ENCODE measurements at places on chromosomes 7 and 10.

GRCh38 chr10:121611393-121612159 lies 13.3 kb upstream of the FGFR2 start:
- DNase-seq, result no peak

GRCh38 chr7:40516376-40516775 lies 381.6 kb downstream of the SUGCT start:
- no peak for DNase-seq

- no peak for DNase-seq
Measured at GRCh38 chr10:126205486-126206205, 182.6 kb downstream of the ADAM12 start.

GRCh38 chr10:26432938-26433337 lies 5.2 kb upstream of the APBB1IP start:
- no peak for DNase-seq

DNA sequence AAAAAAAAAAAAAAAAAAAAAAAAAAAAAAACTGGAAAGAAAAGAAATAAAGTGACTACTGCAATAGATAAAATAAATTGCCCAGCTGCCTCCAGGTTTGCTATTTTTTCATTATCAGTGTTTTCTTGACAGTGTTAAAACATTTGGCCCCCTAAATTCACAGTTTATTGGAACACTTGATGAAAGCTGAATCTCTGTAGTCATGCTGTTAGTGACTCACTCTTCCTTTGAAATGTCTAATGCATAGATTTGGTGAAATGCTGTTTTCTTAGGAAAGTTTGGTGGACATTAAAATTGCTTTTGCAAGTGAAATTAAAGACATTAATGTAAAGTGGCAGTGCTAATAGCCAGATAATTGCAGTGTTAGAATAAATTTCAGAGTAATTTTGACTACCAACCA lies 785.2 kb downstream of the NRG3 start:
- no peak for DNase-seq

GRCh38 chr10:93757801-93758507 lies at the start of gene LGI1:
TSS of gene LGI1 (plus strand) at chr10:93757936. CDS start at chr10:93758145, 209 bp downstream.
- DNase-seq, result peak; percentile 3

DNA sequence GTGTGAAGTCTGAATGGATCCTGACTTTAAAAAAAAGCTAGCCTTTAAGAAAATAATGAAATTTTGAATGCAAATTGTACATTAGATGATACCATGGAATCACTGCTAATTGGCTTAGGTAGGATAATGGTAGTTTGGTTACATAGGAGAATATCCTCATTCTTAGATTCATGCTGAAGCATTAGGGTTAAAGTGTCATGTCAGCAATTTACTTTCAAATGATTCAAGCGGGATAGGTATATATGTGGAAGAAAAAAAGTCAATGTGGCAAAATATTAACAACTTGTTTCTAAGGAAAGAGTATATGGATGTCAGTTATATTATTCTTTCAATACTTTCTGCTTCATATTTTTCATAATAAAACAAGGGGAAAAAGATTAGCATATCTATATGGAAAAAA lies 7.5 kb downstream of the HIBADH start:
- DNase-seq, result no peak

- DNase-seq, result no peak
Measured at GRCh38 chr7:93574646-93575554, at the start of gene CALCR. TSS of gene CALCR (minus strand) at chr7:93574724. CDS start at chr7:93486981, 87,743 bp downstream.
